ENCODE measurements at places on chromosomes 11 and 22.

DNA sequence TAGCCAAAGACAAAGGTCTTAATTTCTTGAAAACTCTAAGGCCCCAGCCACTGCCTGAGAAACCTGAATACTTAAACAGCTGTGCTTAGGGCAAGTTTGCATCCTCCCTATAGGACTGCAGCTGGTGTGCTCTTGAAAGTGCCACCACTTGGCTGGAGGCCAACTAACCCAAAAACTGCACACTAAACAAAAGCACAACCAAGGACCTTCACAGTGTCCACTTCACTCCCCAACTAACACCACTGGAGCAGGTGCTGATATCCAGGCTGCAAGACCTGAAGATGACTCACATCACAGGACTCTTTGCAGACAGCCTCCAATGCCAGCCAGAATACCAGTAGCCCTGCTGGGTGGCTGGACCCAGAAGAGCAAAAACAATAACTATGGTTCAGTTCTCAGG, 357.7 kb upstream of the ARHGAP42 start:
- DNase-seq = no peak

DNA sequence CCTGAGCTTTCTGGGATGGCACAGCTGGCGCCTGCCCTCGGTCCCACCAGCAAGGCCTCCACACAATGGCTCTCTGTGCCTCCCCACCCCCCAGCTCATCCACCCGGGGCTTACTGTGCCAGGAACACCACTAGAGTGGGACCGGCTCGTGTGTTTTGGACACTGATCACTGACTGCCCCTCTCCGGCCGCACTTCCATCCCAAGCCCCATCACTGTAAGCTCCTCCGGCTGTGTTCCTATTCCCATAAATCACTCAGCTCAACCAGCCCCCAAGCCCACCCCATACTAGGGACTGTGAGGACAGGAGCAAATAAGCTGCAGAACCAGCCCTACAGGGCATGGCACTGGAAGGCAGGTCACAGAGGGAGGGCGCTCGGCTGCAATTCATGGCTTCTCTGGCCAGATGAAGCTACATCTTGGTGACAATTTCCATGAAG, 7.3 kb downstream of the APBB1 start:
- DNase-seq = no peak

DNA sequence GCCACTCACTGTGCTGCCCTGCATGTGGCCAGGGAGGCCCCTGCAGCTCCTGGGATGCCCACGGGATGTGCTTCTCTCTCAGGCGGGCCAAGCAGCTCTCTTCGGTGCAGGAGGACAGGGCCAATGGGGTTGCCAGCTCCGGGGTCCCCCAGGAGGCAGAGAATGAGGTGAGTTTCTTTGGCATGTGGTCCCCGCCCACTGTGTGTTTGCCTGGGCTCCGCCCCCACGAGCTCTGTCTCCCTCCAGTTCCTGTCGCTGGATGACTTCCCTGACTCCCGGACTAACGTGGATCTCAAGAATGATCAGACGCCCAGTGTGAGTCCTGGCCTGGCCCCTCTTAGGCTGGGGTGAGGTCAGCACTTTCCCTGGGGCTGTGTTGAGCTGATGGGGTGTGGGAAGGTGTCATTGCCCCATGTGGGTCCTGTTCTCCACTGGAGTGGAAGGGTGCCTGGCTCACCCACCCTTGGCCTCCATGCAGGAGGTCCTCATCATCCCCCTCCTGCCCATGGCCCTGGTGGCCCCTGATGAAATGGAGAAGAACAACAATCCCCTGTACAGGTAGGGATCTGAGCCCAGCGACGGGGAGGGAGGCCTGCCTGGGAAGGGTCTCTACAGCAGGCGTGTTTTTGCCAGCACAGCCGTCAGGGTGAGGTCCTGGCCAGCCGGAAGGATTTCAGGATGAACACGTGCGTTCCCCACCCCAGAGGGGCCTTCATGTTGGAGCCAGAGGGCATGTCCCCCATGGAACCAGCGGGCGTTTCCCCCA, 7.7 kb downstream of the SCO2 start:
- DNase-seq = no peak

DNA sequence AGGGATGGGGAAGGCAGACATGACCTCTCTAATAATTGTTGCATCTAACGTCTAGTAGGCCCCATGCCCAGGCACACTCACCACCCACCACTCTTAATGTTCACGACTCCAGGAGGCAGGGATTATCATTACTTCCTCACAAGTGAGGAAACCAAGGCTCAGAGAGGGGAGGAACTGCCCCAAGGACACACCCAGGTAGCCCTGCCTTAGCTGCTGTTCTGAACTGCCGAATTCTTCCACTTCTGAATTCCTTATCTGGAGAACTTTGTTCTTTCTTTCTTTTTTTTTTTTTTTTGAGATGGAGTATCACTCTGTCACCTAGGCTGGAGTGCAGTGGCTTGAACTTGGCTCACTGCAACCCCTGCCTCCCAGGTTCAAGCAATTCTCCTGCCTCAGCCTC, 16.7 kb downstream of the SLCO2B1 start:
- no peak for DNase-seq

DNA sequence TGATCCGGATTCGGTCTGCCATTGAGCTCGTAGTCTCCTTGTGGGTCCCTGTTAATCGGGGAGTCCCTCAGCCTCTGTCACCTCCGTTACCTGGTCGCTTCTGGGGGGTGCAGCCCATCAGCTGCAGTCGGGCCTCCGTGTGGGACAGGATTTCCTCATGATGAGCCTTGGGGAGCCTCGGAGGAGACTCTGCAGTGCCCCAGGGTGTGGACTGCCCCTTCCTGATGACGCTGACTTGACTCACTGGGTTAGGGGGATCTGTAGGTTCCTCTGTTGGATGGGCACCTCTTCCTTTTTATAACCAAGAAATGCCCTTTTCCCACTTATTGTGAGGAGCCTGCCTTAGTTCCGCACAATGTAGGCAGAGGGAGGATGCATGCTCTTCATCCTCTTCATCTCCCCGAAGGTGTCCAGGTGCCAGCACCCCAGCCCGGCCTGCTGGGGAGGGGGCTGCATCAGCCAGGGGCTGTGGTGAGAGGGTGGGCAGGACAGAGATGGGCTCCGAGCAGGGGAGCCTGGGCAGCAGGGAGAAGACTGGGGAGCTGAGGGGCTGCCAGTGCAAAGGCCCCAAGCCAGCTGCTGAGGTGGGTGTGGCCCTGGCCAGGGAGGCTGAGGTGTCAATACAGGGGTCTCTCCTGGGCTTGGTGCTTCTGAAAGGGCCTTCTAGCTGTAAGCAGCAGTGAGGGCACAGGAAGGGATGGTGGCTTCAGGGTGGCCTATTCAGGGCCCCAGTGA, 13.5 kb upstream of the TTLL8 start:
- no peak for DNase-seq

DNA sequence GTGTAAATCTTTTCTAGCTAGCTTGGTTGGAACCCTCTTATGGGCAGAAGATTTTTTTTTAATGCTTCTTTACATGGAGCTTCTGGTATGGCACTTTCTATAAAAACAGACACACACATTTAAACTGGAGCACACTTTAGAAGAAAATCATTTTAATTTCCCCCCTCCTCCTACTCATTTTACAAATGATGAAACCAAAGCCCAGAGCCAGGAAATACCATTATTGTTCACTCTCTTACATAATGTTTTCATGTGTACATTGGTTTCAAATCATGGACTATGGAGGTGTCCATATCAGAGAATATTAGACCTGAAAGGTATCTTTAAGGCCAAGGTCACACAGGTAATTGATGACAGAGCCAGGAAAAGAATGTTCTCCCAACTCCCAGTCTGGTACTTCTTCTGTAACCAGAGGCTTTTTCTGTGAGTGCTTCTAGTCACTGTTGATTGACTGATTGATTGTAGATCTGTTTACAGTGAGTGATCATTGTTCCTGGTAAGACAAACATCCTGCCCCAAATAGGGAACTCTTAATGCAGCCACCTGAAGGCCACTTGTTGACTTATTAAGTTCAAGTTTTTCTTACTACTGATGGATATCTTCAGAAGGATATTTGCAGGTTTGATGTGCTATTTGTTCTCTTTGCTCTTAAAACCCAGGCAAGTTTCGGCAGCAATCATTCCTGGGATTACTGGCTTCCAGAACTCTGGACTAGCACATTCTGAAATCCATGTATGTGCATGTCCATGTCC, 26.8 kb upstream of the ME3 start:
- DNase-seq = no peak

GRCh38 chr11:76658651-76659650, 11.6 kb downstream of the LRRC32 start:
- DNase-seq = no peak

DNA sequence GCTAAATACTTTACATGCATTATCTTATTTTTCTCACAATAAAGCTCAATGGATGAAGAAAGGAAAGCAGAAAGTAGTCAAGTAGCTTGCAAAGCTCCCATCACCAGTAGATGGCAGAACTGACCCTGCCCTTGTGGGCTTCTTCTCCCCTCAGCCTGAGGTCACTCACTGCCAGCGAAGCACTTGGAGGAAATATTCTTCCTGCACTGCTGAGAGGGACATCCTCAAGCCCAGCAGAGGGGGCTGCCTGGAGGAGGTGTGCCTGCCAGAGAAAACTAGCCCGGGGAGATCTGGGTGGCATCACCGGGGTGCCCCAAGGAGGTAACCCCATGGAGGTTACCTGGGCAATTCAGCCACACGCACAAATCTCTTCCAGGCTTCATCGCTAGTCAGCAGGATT, 6.6 kb downstream of the APOL4 start:
- no peak for DNase-seq

GRCh38 chr11:32983506-32983905, 32.2 kb upstream of the DEPDC7 start:
- no peak for DNase-seq

- peak; percentile 27 for DNase-seq
These were observed 38.8 kb upstream of the POU2AF1 start for GRCh38 chr11:111417766-111418435.

Measured in germinal center (tissue), 1 donor.